ENCODE measurements at places on chromosomes 16 and 17.
A peak's percentile ranks its signal among the peaks of the same experiment; 100 is the strongest.

- DNase-seq, result no peak
Observed at GRCh38 chr16:80986557-80986956, 20.1 kb downstream of the CMC2 start.

GRCh38 chr17:27939474-27940465, 46.6 kb upstream of the LYRM9 start:
- DNase-seq, result no peak

- no peak for DNase-seq
Observed at GRCh38 chr17:40561294-40561870, 3.9 kb downstream of the CCR7 start.

DNA sequence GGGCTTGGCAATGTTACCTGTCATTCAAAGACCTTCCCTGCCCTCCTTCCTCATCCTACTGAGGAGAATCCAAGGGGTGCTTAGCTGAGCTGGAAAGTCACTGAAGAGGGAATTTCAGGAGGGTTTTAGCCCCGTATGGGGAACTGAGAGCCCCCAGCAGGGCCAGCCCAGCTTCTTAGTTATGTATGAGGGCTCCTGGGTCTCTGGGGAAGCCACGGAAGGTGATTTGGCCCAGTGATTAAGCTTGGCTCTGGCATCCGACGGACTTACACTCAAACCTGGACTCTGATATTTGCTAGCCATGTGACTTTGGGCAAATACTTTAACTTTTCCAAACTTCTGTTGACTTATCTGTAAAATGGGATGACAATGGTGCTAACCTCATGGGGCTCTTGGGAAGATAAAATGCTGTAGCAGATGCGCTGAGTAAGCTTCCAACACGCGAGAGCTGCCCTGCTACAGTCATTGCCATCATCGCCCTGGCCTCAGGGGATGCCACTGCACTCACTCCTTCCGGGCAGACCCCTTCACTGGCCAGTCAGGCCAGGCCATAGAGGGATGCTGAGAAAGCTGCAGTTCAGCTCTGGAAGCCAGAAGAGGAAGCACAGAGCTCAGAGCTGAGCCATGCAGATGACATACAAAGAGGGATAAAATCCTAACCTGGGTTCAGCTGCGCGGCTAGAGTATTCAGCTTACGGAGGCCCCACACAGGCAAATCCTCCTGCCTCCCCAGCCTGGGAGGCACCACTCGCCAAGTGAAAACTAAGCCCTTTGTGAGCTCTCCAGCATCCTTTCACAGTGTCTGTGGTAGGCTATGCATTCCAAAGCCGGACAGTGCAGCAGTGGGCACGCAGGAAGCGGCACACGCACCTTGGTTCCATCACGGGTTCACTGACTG, 44.9 kb upstream of the PIK3R6 start:
- no peak for DNase-seq

DNA sequence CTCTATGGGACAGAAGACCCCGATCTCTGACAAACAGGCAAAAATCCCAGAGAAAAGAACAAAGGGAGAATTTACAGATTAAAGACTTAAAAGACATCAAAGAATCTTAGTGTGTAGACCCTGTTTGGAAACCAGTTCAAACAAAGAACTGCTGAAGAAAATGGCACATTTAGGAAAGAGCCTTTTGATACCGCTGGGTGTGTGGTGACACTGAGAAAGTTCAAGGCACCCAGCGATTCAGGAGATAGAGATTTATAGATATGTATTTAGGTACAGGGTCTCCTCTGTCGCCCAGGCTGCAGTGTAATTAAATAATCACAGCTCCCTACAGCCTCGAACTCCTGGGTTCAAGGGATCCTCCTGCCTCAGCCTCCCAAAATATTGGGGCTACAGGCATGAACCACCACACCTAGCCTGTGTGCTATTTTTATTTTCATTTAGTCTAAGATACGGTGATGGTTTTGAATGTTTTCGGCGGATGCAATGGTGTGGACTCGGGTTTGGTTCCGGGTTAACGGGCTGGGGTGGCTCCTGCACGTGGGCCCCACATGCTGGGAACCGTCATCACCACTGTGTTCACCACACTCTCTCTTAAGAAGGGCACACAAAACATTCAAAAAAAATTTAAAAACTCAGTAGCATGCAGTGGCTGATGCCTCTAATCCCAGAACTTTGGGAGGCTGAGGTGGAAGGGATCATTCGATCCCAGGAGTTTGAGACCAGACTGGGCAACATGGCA, 114.0 kb downstream of the ZNF778 start:
- no peak for DNase-seq

DNA sequence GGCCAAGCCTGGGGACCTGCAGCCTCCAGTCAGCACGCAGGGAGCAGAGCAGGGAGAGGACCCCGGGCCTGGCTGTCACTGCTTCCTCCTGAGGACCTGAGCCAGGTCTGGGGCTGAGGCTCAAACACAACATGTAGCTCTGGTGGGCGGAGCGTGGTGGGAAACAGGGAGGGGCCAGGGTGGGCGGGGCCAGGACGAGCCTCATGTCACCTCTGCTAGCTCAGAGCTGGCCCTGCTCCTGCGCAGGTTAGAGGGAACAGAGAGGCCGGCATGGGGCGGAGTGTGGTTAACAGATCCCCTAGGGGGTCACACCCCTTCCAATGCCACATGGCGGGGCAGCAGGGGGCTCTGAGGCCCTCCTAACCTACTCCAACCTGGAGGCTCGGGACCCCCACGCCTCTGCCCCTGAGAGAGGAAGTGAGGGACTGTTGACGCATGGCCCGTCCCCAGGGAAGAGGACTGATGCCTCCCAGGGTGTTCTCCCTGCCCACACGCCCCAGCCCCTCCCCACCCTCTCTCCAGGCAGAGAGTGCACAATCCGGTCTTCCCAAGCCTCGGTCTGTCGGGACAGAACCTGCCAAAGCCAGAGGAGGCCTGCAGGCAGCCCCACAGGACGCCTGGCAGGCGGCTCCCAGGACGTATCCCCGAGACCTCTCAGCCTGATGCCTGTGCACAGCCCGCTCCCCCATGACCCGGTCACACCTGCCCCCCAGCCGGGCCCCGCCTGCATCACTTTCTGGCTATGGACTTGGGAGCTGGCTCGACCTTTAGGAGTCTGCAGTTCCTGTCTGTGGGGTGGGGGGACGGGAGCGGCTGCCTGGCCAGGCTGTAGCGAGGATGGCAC, 15.2 kb downstream of the PIEZO1 start:
- DNase-seq, result peak; percentile 45

DNA sequence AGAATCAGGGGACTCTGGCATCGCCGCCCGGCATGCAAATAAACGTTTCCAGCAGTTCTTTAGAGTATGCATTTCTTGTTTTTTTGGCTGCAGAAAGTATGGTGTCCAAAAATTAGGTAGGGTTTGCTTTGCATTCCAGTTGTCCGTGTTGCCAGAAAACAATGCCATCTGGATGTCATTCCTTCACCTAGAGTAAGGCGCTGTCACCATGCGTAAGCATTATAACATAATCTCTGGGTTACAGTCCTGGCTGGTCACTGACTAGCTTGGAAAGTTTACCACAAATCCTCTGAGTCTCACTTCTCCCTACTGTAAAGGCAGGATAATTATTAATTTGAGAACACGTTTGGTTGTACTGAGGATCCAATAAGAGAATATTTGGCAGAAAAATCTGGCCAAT, 457.7 kb downstream of the XYLT1 start:
- DNase-seq, result no peak

GRCh38 chr16:55730115-55730514, 74.3 kb downstream of the SLC6A2 start:
- no peak for DNase-seq

GRCh38 chr17:48513097-48513496, 17.7 kb downstream of the HOXB1 start:
- no peak for DNase-seq

- no peak for DNase-seq
Observed at GRCh38 chr16:73289232-73289631, 241.3 kb upstream of the ZFHX3 start.

DNA sequence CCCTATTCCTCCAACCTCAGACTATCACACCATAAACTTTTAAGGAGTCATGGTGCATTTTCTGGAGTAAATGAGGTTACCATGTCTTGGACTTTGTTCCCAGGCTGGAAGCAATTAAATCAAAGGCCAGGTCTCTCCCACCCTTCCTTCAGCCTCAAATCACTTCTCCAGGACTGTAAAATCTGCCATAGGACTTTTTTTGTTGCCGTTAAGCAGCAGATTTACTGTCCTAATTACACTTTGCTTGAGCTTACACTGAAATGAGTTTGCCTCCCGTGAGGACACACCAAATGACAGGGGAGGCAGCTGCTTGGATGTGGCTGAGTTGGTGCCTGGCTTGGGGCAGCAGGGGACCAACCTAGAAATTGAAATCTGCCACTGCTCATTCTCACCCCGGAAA, 14.7 kb downstream of the DCAKD start:
- DNase-seq, result no peak

GRCh38 chr17:71003736-71004135, 834.4 kb downstream of the KCNJ2 start:
- DNase-seq, result no peak

DNA sequence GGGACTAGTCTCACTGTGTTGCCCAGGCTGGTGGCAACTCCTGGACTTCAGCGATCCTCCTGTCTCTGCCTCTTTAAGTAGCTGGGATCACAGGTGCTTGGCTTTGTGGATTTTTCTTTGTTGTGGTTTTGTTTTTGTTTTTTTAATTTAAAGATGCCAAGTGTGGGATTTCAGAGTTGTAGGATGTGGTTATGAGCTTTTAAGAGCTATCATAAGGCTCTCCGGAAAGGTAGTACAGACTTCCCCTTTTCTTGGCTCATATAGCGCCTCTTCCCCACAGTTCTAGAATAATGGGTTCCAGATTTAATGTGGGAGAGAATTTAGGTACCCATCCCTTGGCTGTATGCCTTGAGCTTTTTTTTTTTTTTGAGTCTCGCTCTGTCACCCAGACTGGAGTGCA, 17.1 kb downstream of the AKAP1 start:
- DNase-seq, result no peak

DNA sequence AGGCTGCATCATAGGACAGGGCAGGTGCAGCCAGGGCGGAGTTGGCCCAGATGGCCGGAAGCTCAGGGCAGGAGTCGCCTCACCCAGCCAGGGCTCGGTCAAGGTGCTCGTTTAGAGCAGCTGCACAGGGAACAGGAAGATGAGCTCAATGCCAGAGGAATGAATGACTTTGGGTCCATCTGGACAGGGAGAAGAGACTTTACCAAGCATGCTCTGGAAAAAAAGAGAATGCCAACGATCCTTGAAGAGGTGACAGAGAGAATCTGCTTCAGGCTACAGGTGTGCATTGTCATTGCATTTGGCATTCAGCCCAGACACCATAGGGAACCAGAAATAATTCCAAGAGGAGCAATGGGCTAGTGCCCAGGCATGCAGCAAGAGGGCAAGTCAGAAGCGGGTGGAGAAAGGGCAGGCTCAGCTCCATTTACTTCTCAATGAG, 6.7 kb upstream of the MPP3 start:
- DNase-seq, result no peak

DNA sequence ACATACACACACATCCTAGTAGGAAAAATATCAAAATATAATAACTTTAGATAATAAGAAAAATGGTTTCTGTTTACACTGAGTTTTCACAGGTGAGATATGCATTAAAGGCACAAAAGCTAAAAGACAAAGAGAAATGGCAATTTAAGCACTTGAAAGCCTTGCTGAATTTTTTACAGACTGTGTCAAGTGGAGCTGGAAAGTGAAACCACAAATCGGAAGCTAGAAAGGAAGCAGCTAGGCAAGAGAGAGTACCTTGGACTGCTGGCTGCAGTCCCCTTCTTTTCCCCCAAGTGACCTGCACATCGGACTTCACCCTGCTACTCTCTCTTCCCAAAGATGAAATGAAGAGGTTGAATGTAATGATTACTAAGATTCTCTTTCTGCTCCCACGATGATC, 135.1 kb downstream of the CDH13 start:
- no peak for DNase-seq

DNA sequence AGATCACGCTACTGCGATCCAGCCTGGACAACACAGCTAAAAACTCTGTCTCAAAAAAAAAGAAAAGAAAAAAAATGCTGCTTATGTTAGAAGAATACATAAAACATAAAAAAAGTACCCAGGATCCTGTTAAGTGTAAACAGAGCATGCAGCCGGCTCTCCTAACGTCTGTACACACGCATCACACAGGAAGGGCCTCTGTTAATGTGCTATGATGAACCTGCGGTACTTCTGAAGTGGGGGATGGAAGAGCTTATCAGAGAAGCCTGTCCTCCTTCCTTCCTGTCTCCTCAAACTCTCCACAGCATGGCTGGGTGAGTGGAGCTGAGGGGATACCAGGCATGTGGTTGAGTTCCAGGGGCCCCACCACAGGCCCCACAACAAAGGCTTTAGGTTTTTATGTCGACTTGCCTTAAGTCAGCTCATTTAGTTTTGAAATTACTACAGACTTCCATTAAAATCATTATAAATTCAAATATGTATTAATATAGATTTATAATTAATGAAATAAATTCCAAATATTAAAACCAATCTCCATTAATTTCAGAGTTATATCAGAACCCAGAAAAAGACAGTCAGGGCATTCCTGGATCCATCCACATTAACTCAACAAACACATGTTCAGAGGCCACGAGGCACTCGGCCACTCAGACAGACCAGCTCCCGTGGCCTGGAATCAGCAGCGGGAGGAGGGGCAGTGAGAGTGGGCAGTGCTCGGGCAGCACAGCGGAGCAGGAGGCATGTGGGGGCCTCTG, 11.7 kb downstream of the CCDC57 start:
- DNase-seq, result peak; percentile 85

DNA sequence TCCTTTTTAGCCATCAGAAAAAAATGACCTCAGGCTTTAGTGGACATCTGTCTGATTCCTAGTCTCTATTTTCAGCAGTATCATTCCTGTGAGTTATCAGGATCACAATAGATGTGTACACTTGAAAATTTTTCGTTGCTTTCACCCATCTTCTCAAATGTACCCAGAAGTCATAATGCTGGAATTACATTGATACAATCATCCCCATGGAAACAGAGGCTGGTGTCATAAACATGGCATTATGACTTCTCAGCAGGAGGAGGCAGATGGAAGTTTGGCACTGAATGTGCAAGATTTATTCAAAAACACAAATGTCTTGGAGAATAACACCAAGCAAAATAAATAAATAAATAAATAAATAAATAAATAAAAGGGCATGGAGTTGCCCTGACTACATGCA, 292.5 kb downstream of the PHKB start:
- no peak for DNase-seq

DNA sequence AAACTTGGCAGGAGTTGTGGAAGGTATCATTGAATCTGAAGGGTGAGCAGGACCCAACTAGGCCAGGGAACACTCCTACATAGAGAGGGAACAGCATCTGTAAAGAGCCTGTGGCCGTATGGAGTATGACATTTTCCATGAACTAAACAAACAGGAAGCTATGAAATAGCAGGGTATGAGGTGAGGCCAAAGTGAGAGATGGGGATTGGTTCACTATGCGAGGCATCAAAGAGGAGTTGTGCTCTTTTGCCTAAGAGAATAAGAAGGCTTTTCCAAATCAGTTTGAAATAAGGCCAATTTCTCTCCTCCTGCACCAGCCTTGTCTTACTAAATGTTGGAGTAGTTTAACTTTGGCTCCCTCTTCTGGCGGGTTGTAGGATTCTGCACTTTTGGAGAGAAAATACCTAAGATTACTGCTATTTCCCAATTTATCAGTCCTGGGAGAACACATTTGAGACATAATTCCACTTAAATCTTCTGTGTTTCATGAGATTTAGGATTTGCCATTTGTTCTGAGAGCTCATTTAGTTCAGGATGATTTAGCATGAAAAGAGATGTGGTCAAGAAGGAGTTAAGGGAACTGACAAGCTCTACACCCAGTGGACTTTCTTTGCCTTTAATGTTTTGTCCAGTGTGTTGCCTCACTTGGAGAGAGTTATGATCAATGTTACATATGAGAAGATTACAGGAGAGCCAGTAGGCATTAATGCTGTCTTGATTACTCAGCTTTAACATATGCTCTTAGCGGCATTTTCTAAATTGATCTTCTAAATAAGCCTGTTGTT, 55.4 kb downstream of the TNRC6C start:
- peak; percentile 75 for DNase-seq

GRCh38 chr16:52212841-52213240, 334.1 kb downstream of the TOX3 start:
- no peak for DNase-seq

Data from activated CD4-positive, alpha-beta T cell treated with anti-CD3 and anti-CD28 coated beads, Interleukin-2, amount 10 ng/mL, durations not matched to agents 7 days and 5 days (primary cell).